ENCODE measurements at places on chromosomes 3 and 15. TPM values are rescaled to one million over a fixed set of nuclear protein-coding genes. Genes with fewer than 3 reads are reported as not detected.

ITGA11 gene
- total RNA-seq: 13.6 TPM

EPM2AIP1 gene
- 9.5 TPM for total RNA-seq

CLRN1 gene
- not detected for total RNA-seq

FEZF2 gene
- not detected for total RNA-seq

KBTBD13 gene
- not detected for total RNA-seq

SMCO1 gene
- total RNA-seq: not detected

ACP3 gene
- total RNA-seq: 0.58 TPM

NUP210 gene
- total RNA-seq: 4.7 TPM

TMEM44 gene
- total RNA-seq: 9.0 TPM

Measured in esophagus muscularis mucosa (tissue), 4 donors.